ENCODE measurements at places on chromosomes 7 and 10. TPM values are rescaled to one million over a fixed set of nuclear protein-coding genes. Genes with fewer than 3 reads are reported as not detected.

CPN1 gene
- total RNA-seq: not detected

ITIH5 gene
- 11.8 TPM for total RNA-seq

HOXA10 gene
- total RNA-seq: not detected

IL2RA gene
- not detected for total RNA-seq

HOXA3 gene
- 0.13 TPM for total RNA-seq

ZNF679 gene
- not detected for total RNA-seq

NPTX2 gene
- 19.2 TPM for total RNA-seq

CPXM2 gene
- 2.3 TPM for total RNA-seq

PNLIPRP2 gene
- 2,333 TPM for total RNA-seq

NKX6-2 gene
- 1.2 TPM for total RNA-seq

ACTR3C gene
- total RNA-seq: 17.3 TPM

RHOBTB1 gene
- 5.3 TPM for total RNA-seq

- DNase-seq: peak; percentile 94
- H3K36me3 ChIP-seq: no peaks in the 10 kb centered on the region
- H3K4me3 ChIP-seq: peak within 1 kb of the TSS; percentile 91
- no peaks in the 10 kb centered on the region for H3K27me3 ChIP-seq
- H3K27ac ChIP-seq: peak within 1 kb of the TSS; percentile 99
Observed at GRCh38 chr10:75401569-75402485, at the start of gene ZNF503. Gene ZNF503 (minus strand): TSS chr10:75401764. CDS start chr10:75401419, 345 bp downstream.

DNA sequence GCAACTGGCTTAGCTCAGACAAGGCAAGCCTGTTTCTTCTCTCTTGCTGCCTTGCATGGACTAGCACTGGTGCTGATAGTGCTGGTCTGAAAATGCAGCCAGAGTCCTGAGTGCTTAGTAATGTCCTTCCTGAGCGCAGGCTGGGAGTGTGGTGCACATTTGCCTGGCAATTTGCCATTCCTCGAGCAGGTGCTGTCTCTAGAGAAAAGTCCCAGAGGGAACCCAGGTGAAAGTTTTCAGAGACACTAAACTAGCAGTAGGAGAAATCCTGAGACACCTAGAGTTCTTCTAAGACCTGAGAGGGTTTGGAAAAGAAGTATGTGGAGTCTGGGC, 1.9 kb downstream of the SFTPD start:
- no peak overlapping the region for H3K27ac ChIP-seq
- peak; percentile 63 for DNase-seq
- H3K27me3 ChIP-seq: no peaks in the 10 kb centered on the region
- peaks cover 8% of the 10 kb centered on the region for H3K4me1 ChIP-seq

DNA sequence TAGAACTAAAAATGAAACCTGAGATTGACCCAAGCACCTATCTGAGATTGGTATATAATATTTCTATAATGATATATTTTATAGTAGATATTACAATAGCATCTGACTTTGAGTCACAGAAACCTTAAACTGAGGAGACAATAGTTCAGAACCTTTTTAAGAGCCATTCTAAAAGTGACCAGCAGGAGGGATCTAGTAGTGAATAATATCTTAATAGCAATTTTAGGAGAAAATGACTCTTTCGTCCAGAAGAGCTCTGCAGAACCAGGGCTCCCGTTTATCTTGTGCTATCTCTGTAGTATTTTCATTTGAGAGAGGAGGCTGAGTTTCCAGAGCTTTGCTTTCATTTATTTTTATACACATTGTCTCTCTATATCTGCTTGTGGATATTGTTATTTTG, 68.1 kb downstream of the PODXL start:
- H3K4me1 ChIP-seq: no peaks in the 10 kb centered on the region
- no peaks in the 10 kb centered on the region for H3K27me3 ChIP-seq
- no peaks in the 10 kb centered on the region for H3K36me3 ChIP-seq

DNA sequence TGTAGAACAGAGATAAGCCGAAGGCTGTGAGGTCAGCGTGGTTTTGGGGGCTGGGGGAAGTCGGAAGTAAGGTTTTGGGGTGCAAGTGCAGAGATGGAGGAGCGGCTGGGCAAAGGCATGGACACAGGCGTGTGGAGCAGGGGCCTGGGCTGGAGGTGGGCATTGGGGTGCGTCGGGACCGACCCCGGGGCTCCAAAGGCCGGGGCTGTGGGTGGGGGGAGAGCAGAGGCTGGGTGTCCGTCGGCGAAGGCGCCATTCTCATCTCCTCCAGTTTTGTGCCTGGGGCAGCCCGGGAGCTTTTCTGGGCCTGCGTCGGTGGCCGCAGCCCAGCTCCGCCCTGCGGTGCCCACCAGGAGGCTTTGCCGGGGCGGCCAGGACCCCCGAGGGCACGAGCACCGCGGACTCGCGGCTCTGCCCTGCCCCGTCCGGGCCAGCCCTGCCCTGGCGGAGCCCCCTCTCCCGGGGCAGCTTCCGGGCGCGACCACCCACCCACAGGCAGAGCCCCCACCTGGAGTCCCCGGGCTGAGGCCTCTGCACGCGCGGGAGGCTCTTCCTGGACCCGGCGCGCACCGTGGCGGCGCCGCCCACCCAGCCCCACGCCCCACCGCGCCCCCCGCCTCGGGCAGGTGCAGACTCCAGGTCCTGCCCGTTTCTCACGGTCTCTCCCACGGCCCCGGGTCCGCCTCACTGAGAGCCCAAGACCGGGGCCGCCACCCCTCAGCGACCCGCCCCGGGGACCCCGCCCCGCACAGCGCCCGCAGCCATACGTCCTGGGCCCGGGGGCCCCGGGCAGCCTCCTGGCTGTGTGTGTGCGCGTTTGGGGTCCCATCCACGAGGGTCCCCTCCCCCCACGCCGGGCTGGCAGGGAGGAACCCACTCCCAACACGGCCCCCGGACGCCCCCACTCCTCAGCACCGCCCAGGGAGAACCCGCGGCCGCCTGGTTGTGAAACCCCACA, 7.7 kb upstream of the SCART1 start:
- H3K27me3 ChIP-seq: no peaks in the 10 kb centered on the region
- no peak overlapping the region for H3K4me3 ChIP-seq
- peak; percentile 59 for DNase-seq
- no peaks in the 10 kb centered on the region for H3K36me3 ChIP-seq
- H3K27ac ChIP-seq: no peak overlapping the region

- H3K27me3 ChIP-seq: no peaks in the 10 kb centered on the region
- no peak overlapping the region for H3K4me3 ChIP-seq
- H3K27ac ChIP-seq: no peak overlapping the region
Observed at GRCh38 chr10:76211691-76212090, 780.3 kb downstream of the LRMDA start.

- H3K4me3 ChIP-seq: no peak overlapping the region
- no peaks in the 10 kb centered on the region for H3K4me1 ChIP-seq
- no peaks in the 10 kb centered on the region for H3K27me3 ChIP-seq
- DNase-seq: no peak
- H3K27ac ChIP-seq: no peak overlapping the region
Observed at GRCh38 chr10:71735709-71736569, 16.4 kb upstream of the C10orf105 start.

- H3K4me3 ChIP-seq: no peak overlapping the region
- peaks cover 6% of the 10 kb centered on the region for H3K4me1 ChIP-seq
- H3K27ac ChIP-seq: no peak overlapping the region
Observed at GRCh38 chr7:95602421-95602820, 6.1 kb upstream of the PDK4 start.

- H3K27ac ChIP-seq: no peak overlapping the region
- no peaks in the 10 kb centered on the region for H3K27me3 ChIP-seq
- no peaks in the 10 kb centered on the region for H3K36me3 ChIP-seq
- DNase-seq: peak; percentile 6
Observed at GRCh38 chr7:7861211-7861633, 107.4 kb upstream of the GLCCI1 start.

GRCh38 chr7:46100521-46100920, 179.4 kb upstream of the IGFBP3 start:
- no peak overlapping the region for H3K27ac ChIP-seq
- no peak overlapping the region for H3K4me3 ChIP-seq
- DNase-seq: no peak
- H3K36me3 ChIP-seq: no peaks in the 10 kb centered on the region

GRCh38 chr7:74254858-74255379, 720 bp upstream of the RFC2 start:
- peak overlapping the region; percentile 96 for H3K27ac ChIP-seq
- no peaks in the 10 kb centered on the region for H3K36me3 ChIP-seq
- peak; percentile 21 for DNase-seq
- H3K27me3 ChIP-seq: no peaks in the 10 kb centered on the region
- peaks cover 10% of the 10 kb centered on the region for H3K4me1 ChIP-seq
- H3K4me3 ChIP-seq: peak overlapping the region; percentile 62

- no peaks in the 10 kb centered on the region for H3K4me1 ChIP-seq
- H3K36me3 ChIP-seq: no peaks in the 10 kb centered on the region
- H3K27ac ChIP-seq: peak overlapping the region; percentile 31
- H3K27me3 ChIP-seq: no peaks in the 10 kb centered on the region
- no peak for DNase-seq
Observed at GRCh38 chr10:4131407-4132215, 346.6 kb upstream of the KLF6 start.

DNA sequence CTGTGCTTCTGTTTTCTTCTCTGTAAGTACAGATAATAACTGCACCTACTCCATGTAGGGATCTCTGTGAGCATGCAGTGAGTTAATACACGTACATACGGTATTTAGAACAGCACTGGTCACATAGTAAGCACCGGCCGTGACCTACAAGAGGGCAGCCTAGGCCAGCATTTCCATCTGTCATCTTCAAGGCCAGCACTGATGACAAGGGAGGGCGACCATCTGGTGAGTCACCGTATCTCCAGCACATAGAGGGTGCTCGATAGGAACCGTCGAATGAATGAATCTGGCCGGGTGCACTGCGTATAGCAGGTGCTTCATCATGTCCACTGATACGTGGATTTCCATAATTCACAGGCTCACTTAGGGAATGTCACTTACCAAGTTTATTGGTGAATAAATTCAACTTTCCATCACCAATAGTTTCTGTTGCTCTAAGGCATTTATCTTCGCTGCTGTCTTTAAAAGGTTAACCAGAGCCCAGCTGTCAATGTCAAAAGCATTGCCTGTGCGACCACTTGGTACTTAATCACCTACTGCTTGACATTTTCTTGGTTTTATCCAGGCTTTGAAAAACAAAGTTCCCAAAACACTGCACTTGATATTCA, 8.3 kb downstream of the NOD1 start:
- no peak for DNase-seq
- peaks cover 11% of the 10 kb centered on the region for H3K4me1 ChIP-seq
- H3K27ac ChIP-seq: no peak overlapping the region

GRCh38 chr10:91343010-91343409, 67.1 kb upstream of the HECTD2 start:
- no peak overlapping the region for H3K4me3 ChIP-seq
- H3K36me3 ChIP-seq: no peaks in the 10 kb centered on the region
- H3K4me1 ChIP-seq: no peaks in the 10 kb centered on the region
- no peak for DNase-seq

DNA sequence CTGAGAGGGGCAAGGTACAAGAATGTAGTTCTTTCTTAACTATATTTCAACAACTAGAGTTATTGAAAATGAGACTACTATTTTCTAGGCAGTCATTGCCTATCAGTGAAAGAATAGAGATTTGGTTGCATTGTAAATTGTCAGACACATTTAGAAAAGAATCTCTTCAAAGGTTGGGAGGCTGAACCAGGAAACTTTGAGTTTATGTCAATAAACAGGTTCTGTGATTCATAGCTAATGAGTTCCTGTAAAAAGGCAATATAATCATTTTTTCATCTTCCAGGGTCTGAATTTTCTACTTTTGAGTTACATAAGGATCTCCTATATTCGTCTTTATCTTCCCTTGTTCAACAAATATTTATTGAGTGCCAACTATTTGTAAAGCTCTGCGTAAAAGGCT, 47.1 kb downstream of the MAGI2 start:
- H3K36me3 ChIP-seq: no peaks in the 10 kb centered on the region
- peaks cover 6% of the 10 kb centered on the region for H3K27me3 ChIP-seq
- H3K4me1 ChIP-seq: no peaks in the 10 kb centered on the region

- no peak overlapping the region for H3K27ac ChIP-seq
- no peak overlapping the region for H3K4me3 ChIP-seq
- no peaks in the 10 kb centered on the region for H3K27me3 ChIP-seq
- no peaks in the 10 kb centered on the region for H3K4me1 ChIP-seq
- no peak for DNase-seq
Observed at GRCh38 chr7:42102301-42102700, 134.7 kb downstream of the GLI3 start.

- no peak overlapping the region for H3K4me3 ChIP-seq
- H3K4me1 ChIP-seq: no peaks in the 10 kb centered on the region
- no peaks in the 10 kb centered on the region for H3K27me3 ChIP-seq
- H3K27ac ChIP-seq: no peak overlapping the region
Observed at GRCh38 chr10:277963-278362, 142.7 kb downstream of the ZMYND11 start.

DNA sequence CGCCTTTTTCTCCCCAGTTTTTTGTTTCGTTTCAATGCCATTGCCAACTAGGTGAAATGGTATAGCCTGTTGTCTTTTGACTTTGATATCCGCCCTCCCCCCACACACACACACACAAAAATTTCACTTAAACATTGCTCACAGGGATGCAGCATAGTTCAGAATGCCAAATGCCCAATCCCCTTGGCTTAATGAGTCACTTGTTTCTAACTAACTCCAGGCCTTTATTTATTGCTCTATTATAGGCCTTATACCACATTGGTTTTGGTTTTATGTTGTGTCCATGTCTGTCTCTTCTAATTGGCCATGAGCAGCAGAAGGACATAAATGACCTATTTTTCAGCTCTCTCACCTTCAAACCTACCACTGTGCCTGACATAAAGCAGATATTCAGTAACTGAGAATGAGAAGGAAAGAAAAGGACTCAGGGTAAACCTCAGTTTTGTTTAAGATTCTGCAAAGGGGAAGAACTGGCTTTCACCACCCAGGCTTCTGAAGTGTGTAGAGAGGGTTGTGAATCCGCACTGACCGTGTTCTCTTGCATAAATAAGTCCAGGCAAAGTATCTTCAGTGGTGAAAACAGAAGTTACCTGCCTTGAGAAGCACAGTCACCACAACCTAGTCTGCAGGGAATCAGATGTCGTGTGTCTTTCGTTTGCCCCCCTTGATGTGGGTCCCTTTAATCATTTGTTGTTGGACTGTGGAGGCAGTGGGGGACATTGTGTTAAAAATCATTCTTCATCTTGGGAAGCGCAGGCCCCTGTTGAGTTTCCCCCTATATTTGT, 139.8 kb downstream of the CELF2 start:
- H3K27ac ChIP-seq: no peak overlapping the region
- H3K4me3 ChIP-seq: no peak overlapping the region
- H3K36me3 ChIP-seq: no peaks in the 10 kb centered on the region
- H3K27me3 ChIP-seq: no peaks in the 10 kb centered on the region
- no peaks in the 10 kb centered on the region for H3K4me1 ChIP-seq

DNA sequence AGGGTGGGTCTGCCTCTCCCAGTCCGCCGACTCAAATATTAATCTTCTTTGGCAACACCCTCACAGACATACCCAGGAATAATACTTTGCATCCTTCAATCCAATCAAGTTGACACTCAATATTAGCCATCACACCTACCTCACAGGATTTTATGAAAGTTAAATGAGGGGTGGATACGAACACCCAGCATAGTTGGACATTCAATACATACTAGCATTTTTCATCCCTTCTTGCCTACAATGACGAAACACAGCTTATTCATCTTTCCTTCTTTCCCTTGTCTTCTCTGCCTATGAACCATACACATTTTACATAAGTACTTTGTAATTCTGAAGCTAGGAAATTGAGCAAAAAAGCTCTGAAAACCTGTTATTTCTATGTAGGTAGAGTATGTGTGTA, 48.5 kb downstream of the EMX2 start:
- H3K27me3 ChIP-seq: no peaks in the 10 kb centered on the region
- no peak overlapping the region for H3K4me3 ChIP-seq
- no peaks in the 10 kb centered on the region for H3K36me3 ChIP-seq
